SIG-M5 (cell line): ENCODE measurements at places on chromosomes 4 and X.

- DNase-seq: no peak
Observed at GRCh38 chr4:163948920-163949455, 454.5 kb downstream of the TMA16 start.

DNA sequence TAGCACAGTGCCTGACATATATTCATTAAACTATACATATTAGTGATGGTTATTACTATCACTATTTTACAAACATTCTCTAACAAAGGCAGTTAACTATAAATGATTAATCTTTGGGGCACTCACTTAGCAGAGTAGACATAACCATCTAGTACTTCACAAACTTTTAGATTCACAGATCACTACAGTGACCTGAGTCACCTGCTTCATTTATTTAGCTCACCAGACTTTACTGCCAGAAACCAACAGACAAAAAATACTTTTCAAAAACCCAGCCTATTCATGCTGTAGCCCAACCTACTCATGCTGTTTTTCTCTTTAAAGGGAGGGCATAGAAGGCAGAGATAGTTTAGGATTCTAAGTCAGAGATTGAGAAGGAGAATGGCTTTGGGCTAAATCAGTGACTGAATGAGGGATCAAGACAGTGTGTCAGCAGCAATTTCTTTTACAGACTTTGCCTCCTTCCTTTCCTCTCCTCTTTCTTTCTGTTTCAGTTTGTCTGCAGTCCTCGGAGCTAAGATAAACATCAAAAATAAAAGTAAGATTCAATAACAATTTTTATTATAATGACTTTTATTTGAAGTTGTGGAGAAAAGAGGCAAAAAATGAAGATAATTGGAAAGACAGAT, 34.7 kb upstream of the PDE5A start:
- DNase-seq: no peak

GRCh38 chr4:185020293-185020808, 2.1 kb downstream of the HELT start:
- DNase-seq: no peak

DNA sequence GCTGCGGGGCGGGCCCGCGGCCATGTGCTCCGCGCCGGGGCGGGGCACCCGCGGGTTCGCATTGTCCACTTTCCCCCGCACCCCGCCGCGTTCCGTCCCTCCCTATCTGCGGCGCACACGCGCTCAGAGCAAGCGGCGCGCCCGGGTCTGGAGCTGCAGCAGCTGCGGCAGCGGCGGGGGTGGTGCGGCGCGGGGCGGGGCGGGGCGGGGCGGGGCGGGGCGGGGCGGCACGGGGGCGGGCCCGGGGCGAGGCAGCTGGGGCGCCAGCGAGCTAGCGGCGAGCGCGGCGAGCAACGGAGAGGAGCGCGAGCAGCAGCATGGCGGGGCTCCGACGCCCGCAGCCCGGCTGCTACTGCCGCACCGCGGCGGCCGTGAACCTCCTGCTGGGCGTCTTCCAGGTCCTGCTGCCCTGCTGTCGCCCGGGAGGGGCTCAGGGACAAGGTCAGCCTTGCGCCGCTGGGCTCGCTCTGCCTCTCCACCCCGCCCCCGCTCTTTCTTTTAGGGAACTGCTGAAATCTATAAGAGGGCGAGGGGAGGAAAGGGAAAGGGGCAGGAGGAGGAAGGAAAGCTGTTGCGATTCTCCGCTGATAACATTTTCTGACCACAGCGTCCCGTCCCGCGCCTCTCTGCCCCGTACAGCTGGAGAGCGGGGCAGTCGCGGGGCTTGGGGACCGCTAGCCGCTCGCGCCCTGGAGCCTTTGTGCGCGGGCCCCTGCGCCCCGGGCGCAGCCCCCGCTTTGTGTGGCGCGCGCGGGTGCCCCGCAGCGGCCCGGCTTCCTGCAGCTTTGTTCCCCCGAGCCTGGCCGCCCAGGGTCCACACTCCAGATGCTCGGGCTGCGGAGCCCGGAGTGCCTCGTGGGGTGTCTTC, at the start of gene TMEM131L:
TMEM131L (plus strand) TSS at position 280 of the 868 bp plus-strand sequence; CDS start at position 318, 38 bp downstream.
- DNase-seq: peak; percentile 52

GRCh38 chrX:41558531-41558930, 111.4 kb downstream of the NYX start:
- DNase-seq: no peak
